Memory B cell (primary cell): ENCODE measurements at places on chromosomes 12 and 14.
A peak's percentile ranks its signal among the peaks of the same experiment; 100 is the strongest.

DNA sequence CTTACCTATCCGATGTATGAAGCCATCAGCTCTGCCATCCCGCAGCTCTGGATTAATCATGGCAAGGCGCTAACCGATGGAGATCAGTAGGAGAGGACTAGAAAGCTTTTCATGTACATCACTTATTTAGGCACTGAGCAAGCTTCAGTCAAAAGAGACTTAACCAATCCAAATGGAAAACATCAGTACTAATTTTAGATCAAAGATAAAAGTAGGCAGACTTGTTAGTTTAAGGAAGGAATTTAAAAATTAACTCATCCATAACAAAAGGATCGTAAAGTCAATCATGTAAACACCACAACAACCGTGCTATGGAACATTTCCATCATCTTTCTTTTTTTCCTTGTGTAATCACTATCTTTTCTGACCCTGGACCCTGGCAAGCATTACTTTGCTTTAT, at the start of gene CLEC2A:
Gene CLEC2A (minus strand): TSS at position 101 of the 400 bp plus-strand sequence. CDS start 41 bp downstream, at position 60.
- peaks cover 15% of the 10 kb centered on the region for H3K27me3 ChIP-seq
- no peak within 1 kb of the TSS for H3K4me3 ChIP-seq
- DNase-seq = no peak
- H3K36me3 ChIP-seq = no peaks in the 10 kb centered on the region

DNA sequence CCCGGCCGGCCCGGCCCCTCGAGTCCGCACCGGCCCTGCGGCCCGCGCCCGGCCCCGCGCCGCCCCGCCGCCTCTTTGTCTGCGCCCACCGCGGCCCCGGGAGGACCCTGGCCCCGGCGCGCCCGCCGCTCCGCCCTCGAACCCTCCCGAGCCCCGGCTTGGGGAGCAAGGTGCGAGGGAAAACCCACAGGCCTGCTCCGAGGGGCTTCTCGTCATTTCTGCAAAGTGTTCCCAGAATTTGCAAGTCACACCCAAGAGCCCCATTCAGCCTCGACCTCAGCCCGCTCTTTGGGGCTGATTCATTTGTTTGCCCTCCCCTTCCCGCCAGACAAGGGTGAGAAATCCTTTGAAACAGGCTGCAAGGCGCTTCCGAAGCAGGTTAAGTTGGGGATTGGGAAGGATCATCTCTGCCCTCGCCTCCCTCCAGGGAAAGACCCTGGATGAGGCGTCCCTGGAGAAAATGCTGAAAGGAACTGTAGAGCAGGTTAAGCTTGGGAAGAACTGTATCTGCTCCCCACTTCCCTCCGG, 325 bp upstream of the CLIP1 start:
- peak overlapping the region; percentile 89 for H3K4me3 ChIP-seq
- DNase-seq = no peak
- peaks cover 2% of the 10 kb centered on the region for H3K36me3 ChIP-seq
- H3K27ac ChIP-seq = peak overlapping the region; percentile 79
- H3K27me3 ChIP-seq = no peaks in the 10 kb centered on the region

GRCh38 chr12:9773216-9773877, 12.6 kb upstream of the CD69 start:
- H3K4me3 ChIP-seq = no peak overlapping the region
- H3K36me3 ChIP-seq = no peaks in the 10 kb centered on the region
- no peak for DNase-seq
- H3K27me3 ChIP-seq = no peaks in the 10 kb centered on the region

GRCh38 chr12:79442396-79442795, 248.4 kb downstream of the PAWR start:
- no peak overlapping the region for H3K4me3 ChIP-seq
- no peaks in the 10 kb centered on the region for H3K36me3 ChIP-seq
- no peak for DNase-seq
- H3K4me1 ChIP-seq = no peaks in the 10 kb centered on the region
- H3K27ac ChIP-seq = no peak overlapping the region
- peaks cover 2% of the 10 kb centered on the region for H3K27me3 ChIP-seq

- H3K4me1 ChIP-seq = peaks cover 11% of the 10 kb centered on the region
- H3K27me3 ChIP-seq = no peaks in the 10 kb centered on the region
- H3K4me3 ChIP-seq = no peak overlapping the region
- H3K36me3 ChIP-seq = no peaks in the 10 kb centered on the region
- no peak for DNase-seq
- no peak overlapping the region for H3K27ac ChIP-seq
These were observed 6.2 kb downstream of the RARG start for GRCh38 chr12:53225635-53226424.
